ENCODE measurements at places on chromosomes 4 and X.

GRCh38 chrX:11261260-11261659 lies 32.0 kb upstream of the AMELX start:
- DNase-seq = no peak

GRCh38 chrX:15815779-15816437 lies 25.6 kb downstream of the ZRSR2 start:
- DNase-seq = no peak

DNA sequence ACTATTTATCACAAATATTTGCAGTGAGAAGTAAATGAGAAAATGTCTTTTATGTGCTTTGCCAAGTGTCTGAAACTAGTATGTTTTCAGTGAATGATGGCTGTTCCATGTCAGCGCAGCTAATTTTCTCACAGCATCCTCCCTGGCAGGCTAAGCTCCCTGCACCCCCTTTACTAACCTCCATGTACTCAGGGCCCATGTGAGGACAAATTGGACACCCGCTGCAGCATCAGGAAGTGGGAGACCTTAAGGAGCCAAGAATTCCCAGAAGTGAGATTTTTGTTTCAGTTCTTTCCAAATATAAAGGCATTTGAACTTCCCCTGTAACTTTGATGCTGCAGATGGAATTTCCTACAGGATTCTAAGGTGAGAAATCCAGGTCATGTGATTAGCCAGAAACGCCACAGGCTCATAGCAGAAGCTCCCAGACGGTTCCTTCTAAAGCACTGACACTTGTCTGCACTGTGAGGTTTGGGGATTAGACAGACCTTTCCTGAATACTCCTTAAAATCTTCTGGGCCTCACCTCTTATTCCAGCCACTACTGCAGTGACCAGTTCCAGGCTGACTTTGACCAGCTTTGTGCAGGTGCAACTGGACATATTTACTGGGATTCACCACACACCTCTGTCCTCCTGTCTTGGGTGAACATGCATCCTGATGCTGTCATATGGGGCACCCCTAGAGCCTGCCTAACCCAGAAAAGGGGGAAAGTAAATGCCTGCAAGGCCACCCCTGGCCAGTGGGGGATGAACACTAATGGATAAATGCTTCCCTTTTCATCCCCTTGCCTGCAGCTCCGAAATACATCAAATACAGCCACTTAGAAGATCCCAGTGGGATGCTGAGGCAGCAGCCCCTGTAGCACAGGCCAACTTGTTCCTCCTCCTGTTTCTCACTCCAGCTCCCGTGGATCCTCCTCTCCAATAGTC lies 45.9 kb downstream of the LGI2 start:
- no peak for DNase-seq

DNA sequence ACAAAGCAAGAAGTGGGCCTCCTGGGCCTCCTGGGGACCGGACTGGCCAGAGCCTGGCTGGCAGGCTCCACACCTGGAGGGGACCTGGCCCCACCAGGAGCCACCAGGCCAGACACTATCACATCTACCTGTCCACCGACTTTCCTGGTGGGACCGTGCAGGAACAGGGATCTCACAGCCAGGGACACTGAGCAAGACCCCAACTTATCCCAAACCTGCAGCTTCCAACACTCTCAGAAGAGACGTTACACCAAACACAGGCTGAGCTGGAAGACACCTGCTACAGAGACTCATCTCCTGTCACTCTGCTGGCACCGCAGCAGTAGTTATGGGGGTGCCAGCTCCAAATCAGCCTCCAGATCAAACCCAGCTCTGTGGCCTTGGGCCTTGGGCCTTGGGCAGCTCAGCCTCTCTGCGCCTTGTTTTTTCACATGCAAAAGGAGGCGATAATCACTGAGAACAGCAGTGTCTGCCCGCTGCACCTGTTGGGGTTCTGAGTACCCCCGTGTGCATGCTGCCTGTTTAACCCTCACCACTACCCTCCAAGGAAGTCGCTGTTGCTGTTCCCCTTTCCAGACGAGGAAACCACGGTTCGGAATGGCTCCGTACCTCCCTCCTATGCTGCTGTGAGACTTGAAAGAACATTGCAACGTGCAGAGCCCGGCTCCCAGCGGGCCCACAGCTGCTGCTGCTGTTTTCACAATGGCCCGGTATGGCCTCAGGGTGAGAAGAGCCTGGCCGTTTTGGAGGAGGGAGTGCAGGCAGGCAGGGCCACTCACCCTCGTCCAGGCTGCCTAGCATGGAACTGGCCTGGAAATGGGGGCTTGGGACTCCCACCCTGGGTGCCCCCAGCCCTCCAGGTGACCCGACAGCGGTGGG lies 69.6 kb downstream of the ADRA2C start:
- no peak for DNase-seq

DNA sequence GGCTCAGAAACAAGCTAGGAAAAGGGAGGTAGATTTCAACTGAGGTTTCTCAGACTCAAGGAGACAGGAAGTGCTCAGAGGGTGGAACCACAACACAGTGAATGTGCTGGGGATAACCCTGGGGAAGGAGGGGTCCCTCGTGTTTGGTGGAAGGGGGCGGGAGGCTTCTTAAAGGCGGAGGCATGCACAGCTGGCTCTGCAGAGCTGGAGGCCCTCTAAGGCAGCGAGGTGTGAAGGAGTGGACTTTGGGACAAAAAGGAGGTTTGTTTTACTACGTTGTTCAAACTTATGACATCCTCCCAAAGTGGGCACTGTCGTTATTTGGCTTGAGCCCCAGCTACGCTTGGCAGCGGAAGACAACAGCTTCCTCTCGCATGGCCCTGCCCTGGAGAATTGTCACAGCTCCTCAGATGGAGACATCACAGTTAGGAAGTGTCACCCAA lies 21.7 kb upstream of the MTM1 start:
- DNase-seq = no peak

- no peak for DNase-seq
These were observed 171.9 kb downstream of the DKK2 start for GRCh38 chr4:106864231-106864630.

DNA sequence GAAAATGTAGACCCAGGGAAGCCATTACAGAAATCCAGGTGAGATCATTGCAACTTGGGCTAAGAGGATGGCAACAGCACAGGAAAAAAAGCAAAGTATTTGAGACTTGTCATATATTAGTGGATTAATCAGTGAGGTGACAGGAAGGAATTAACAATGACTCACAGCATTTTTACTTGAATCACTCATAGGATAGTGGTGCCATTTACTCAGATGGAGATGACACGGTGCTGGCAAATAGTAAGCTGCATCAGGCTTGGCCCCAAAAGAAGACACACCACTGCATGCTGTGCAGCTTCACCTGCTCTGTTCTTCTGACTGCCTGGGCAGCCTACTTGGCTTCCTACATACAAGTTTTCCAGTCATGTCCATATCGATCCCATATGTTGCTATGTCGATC lies 144.8 kb downstream of the FRYL start:
- no peak for DNase-seq

DNA sequence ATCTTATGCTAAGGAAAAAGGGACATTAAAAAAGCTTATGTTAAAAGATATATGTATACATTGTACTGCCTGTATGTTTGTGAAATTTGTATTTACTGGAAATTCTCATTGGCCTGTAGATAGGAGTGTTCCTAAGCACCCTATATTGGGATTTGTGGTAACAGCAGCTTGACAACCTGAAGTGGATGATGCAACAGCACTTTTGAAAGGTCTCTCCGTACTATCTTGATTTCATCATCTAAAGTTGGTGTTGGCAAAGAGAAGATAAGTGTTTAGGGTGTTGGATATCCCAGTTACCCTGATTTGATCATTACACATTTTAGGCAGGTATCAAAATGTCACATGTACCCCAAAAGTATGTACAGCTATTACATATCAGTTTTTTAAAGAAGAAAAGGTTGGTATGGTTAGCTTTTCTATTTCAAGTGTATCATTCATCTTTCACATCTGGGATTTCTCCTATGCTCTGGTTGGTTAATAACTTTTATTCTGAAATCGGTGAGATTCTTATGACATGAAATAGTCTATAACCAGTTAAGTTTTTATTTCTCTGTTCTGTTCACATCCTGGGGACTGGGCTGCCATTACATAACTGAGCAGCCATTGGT lies 10.3 kb downstream of the HADH start:
- DNase-seq = no peak

DNA sequence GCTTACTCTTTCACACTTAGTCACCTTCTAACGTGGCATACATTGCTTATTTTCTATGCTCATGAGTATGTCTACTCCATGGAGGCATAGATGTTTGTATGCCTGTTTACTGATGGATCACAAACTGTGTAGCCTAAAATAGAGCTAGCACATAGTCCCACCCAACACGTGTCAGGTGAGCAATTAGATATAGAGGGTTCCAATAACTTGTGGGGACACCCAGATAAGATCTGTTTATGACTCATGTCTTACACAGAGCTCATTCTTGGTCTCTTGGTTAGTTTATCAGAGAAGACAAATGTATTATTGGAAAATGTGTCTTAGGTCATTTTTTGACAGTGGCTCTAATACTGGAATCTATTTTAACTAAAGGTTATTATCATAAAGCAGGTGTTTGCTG lies 6.8 kb downstream of the ZFP42 start:
- DNase-seq = no peak

GRCh38 chrX:19121898-19122640 lies at the start of gene ADGRG2:
ADGRG2 (minus strand) TSS chrX:19122468; CDS start chrX:19068834, 53,634 bp downstream.
- no peak for DNase-seq

Measured in GM12892 (cell line).